Hematopoietic multipotent progenitor cell treated with erythropoietin and hydrocortisone succinate and interleukin-3 and kit ligand, for 8 days (in vitro differentiated cells): ENCODE measurements at places on chromosomes 11 and 22.
A peak's percentile ranks its signal among the peaks of the same experiment; 100 is the strongest.

GRCh38 chr11:94066901-94067429, 45.8 kb downstream of the HEPHL1 start:
- peak; percentile 83 for DNase-seq

- DNase-seq: no peak
Observed at GRCh38 chr11:39221550-39222138, 2237.8 kb downstream of the LRRC4C start.

GRCh38 chr11:130528298-130529261, 80.1 kb downstream of the ADAMTS15 start:
- no peak for DNase-seq

DNA sequence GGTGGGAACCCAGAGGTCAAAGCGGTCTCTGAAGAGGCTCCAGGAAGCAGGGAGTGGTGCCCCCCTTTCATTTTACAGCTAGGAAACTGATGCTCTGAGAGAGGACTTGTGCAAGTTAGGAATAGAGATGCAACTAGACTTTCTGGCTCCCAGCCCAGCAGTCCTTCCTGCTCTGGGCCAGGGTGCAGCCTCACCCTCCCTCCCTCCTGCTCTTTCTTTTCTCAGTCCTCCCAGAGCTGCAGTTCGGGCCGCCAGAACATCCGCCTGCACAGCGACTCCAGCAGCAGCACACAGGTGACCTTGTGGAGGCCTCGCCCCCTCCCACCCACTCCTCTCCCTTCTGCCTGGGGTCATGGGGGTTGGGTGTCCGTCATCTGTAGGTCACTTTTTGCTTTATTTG, 51.5 kb downstream of the LHFPL7 start:
- no peak for DNase-seq

DNA sequence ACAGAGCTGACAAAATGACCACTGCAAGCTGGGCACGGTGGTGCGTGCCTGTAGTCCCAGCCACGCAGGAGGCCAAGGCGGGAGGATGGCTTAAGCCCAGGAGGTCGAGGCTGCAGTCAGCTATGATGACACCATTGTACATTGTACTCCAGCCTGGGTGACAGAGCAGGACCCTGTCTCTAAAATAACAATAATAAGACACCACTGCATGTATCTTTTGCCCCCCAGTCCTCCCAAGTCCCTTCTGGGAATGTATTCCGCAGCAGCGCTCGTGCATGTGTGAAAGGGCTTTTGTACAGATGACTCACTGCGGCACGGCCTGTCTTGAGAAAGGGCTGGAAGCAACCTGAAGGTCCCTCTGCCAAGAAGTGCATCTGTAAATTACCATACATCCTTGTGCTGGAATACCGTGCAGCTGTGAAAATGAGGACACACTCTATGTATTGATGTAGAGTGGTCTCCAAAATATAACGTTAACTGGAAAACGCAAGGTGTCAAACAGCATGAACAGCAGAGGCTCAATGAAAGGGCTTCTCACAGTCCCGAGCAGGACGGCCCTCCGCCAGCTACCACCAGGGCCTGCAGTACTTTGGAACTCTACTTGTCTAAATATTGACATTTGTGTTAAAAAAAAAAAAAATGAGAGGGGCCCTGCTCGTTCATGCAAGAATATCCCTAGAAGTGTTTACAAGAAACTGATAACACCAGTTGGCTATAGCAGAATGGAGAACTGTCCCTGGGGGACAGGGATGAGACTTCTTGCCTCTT, 9.0 kb upstream of the CDC42EP2 start:
- no peak for DNase-seq

DNA sequence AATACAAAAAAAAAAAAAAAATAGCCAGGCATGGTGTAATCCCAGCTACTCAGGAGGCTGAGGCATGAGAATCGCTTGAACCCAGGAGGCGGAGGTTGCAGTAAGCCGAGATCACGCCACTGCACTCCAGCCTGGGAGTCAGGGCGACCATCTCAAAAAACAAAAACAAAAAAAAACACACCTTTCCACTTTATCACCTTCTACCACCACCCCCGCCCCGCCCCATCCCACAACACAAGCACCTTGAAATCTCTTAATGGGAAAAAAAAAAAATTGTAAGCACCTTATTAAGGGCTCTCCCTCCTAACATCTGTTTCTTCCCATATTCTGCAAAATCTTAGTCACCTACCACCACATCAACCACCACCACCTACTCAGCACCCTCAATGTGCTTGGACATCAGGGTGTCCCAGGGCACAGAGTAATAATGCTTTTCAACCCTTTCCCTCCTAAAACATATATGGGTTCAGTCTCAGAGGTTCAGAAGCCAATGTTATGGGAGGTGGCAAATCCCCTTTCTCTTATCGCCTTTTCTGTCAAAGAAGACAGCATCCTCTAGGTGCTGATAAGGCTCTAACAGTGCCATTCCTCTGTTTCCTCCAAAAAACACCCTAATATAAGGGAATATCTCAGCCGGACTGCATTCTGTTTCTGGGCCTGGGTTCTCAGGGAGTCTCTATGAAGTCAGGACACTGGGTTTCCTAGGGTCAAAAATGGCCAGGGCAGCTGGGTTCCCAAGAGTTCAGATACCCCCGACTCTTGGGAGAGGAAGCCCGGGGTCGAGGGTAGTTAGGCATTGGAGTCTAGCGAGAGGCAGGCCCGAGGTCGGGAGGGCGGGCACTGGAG, 718 bp downstream of the INTS5 start:
- DNase-seq: peak; percentile 49
